ENCODE measurements at places on chromosomes 4 and X. TPM values are rescaled to one million over a fixed set of nuclear protein-coding genes. Genes with fewer than 3 reads are reported as not detected.

DNA sequence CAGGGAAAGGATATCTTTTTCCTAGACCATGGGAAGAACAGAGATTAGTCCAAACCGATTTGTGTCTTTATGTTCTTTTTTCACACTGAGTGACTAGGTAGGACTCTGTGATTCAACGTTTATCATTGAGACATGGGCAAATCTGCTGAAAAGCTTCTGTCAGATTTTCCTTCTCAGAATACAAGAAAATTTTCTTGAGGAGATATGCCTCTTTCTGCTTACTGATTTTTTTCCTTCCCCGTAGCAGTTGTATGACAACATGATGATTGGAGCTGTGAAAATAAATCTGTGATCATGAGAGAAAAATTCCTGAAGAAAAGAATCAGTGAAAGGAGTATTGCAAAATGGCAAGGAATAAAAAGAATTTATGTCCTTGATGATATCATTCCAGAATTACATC lies 130.6 kb upstream of the FAT4 start:
- no peak for DNase-seq

ATOH1 gene
- not detected for polyA plus RNA-seq

DNA sequence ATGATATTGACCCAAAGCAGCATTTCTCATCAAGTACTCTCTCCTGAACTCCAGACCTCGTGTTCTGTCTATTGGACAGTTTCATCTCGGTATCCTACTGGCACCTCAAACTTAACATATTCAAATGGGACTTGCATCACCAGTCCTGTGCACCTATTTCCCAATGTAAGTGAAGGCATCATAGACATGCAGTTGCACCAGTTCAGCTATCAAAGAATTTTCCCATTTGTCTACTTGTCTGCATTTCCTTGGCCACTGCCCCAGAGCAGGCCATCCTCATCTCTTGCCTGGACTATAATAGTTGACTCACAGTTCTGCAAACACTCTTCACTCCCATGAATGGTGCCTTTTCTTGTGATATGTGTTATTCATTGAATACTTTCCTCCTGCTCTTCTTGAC lies 11.3 kb upstream of the LIMCH1 start:
- DNase-seq = peak; percentile 48

- DNase-seq = peak; percentile 63
These were observed 99.0 kb upstream of the GPR34 start for GRCh38 chrX:41589634-41590270.

TACR3 gene
- polyA plus RNA-seq = 0.01 TPM

DNA sequence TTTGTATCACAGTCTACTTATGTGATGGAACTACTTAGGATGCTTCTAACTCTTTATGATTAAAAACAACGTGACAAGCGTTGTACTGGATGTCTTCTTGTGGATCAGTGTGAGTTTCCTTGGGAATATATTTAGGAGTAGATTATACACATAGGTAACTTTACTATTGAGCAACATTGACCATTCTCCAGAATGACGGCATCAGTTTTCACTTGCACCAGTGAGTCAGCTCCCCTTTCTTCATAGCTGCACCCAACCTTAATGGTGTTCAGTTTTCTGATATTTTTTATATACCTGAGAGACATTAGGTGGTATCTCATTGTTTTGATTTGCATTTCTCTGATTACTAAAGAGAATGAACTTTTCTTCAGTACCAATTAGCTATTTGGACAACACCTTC lies 343.9 kb downstream of the ADGRL3 start:
- no peak for DNase-seq

GRCh38 chr4:87975466-87975865 lies at the start of gene SPP1:
Gene SPP1, plus strand, starts transcription at chr4:87975714. Its CDS starts 1,182 bp downstream, at chr4:87976896.
- DNase-seq = peak; percentile 68

TMPRSS11D gene
- not detected for polyA plus RNA-seq

APELA gene
- not detected for polyA plus RNA-seq

- DNase-seq = peak; percentile 81
These were observed 100.5 kb downstream of the CLNK start for GRCh38 chr4:10584042-10584441.

P2RY4 gene
- not detected for polyA plus RNA-seq

DNA sequence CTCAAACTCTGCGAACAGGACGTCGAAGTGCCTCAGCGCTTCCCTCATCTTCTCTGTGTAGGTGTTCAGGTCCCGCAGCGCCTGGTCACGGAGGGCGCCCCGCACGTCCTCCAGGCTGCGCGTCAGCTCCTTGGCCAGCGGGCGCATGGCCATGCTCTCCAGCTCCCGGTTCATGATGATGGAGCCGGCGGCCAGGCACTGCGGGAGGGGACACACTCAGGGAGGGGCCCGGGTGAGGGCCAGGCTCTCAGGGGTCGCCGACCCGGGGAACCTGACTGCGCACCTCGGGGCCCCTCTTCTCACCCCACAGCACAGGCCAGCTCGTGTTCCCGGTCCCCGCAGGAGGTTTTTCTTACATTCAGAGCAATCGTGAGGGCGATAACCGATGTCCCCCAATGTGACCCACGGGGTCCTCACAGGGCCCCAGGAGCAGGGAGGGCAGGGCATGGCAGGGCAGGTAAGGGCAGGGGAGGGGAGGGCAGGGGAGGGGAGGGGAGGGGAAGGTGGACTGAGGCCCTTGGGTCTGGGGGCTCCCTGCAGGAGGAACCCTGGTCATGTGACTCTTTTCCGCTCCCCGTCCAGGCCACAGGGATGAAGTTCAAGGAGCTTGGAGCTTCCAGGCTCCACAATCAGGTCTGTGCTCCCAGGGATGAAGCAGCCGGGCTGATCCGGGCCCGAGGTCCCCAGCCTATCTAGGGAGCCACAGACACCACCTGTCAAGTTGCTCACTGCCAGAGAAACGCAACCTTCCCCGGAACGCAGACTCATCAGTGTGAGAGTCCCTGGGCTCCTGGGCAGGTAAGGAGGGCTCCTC lies 77.8 kb upstream of the MXD4 start:
- DNase-seq = no peak

KLF8 gene
- polyA plus RNA-seq = 3.4 TPM

GRCh38 chr4:139560406-139561104 lies 4.5 kb upstream of the SETD7 start:
- DNase-seq = no peak

ARHGAP24 gene
- polyA plus RNA-seq = 14.4 TPM

DNA sequence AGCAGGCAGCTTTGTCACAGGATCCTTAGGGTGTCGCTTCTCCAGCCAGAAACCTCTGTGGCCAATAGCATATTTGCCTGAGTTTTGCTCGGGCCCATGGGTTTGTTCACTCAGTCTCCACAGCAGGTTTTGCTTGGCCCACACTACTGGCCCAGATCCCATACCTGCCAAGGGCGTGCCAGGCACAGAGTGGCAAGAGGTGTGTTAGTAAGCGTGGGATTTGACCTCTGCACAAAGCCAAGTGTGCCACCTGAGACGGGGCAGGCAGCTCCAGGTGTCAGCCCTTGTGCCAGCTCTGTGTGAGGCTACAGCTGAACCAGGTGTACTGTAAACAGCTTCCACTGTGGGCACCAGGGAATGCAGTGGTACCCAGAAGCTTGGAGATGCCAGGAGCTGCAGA lies 2003.0 kb downstream of the C4orf33 start:
- DNase-seq = no peak

GRCh38 chr4:157895205-157895604 lies 277.6 kb downstream of the GASK1B start:
- DNase-seq = no peak

DNA sequence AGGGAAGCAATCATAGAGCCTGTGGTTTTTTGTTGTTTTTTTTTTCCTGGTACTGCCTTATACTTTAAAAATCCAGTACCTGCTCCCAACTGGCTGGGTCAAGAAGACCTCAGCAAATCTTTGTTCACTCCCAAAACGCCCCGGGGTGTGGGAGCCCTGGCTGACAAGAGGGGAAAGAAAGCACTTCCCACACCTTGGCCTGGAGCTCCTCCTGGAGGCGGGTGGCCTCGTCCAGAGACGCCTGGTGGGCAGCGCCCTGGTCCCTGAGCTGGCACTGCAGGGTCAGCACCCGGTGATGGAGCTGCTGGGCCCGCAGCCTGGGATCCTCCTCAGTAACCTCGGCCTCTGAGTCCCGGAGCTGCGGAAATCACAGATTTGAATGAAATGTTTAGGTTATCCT lies 38.2 kb downstream of the C4orf50 start:
- peak; percentile 6 for DNase-seq

CSAG1 gene
- polyA plus RNA-seq = not detected

DNA sequence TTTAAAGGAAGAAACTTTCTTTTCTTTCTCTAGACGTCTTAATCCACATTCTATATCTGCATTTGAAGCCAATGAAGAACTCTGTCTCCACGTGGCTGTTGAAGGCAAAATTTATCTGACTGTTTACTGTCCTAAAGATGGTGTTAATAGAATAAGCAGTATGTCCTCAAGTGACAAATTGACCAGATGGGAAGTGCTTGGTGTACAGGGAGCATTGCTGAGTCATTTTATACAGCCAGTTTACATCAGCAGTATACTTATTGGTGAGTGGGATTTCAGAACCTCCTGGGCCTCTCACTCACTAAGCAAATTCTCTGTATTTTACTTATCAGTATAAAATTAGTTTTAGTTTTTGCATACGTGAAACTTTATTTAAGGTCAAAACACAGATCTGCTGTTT lies 33.7 kb downstream of the ADAD1 start:
- peak; percentile 61 for DNase-seq
